Small intestine (tissue), 16 donors: ENCODE measurements at places on chromosomes 1 and 21. TPM values are rescaled to one million over a fixed set of nuclear protein-coding genes. Genes with fewer than 3 reads are reported as not detected.

Gene SOX13
- 43.7 TPM for polyA plus RNA-seq

Gene LCE1A
- not detected for polyA plus RNA-seq

Gene BACE2
- polyA plus RNA-seq, result 4.0 TPM

Gene KLHDC9
- 2.2 TPM for polyA plus RNA-seq

- H3K27ac ChIP-seq, result no peak overlapping the region
- H3K4me1 ChIP-seq, result no peaks in the 10 kb centered on the region
- H3K27me3 ChIP-seq, result peaks cover 6% of the 10 kb centered on the region
- no peaks in the 10 kb centered on the region for H3K36me3 ChIP-seq
- H3K4me3 ChIP-seq, result no peak overlapping the region
Observed at GRCh38 chr1:94235189-94236012, 2.0 kb downstream of the ARHGAP29 start.
